Activated gamma-delta T cell treated with anti-CD3 and anti-CD28 coated beads, Interleukin-2, amount 50 U/mL, for 16 hours (primary cell): ENCODE measurements at places on chromosomes 11 and 22.

- DNase-seq = no peak
Measured at GRCh38 chr11:111194860-111195568, 50.5 kb upstream of the POU2AF2 start.

- no peak for DNase-seq
Measured at GRCh38 chr22:20526628-20527355, 19.4 kb downstream of the MED15 start.

DNA sequence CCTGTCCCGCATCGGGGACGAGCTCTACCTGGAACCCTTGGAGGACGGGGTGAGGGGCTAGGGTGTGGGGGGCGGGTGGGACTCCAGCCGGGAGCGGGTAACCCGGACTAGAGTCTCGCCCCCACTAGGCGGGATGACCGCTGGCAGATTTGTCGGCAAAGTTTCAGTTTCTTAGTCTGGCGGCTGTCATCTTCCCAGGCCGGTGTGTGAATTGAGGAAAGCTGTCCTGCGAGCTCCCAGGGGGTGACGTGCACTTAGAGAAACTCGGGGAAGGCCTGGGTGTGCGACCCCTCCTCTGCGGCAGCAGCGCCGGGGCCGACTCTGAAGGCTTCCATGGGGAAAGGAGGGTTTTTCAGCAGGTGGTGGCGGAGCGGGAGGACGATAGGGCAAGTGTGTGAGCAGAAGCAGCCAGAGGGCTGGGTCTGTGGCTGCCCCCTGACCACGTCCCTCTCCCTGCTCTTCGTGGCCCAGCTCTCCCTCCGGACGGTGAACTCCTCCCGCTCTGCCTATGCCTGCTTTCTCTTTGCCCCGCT is 463 bp downstream of the RAD9A start:
- DNase-seq = no peak

GRCh38 chr11:75219869-75220268 is 20.7 kb upstream of the TPBGL start:
- no peak for DNase-seq

DNA sequence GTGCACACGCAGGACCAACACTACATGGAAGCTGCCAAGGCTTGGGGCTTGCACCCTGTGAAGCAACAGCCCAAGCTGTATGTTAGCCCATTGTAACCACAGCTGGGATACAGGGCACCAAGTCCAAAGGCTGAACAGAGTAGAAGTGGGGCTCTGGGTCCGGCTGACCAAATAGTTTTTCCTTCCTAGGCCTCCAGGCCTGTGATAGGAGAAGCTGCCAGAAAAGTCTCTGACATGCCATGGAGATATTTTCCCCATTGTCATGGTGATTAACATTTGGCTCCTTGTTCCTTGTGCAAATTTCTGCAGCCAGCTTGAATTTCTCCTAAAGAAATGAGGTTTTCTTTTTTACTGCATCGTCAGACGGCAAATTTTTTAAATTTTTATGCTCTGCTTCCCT is 941.2 kb downstream of the FAM181B start:
- no peak for DNase-seq

DNA sequence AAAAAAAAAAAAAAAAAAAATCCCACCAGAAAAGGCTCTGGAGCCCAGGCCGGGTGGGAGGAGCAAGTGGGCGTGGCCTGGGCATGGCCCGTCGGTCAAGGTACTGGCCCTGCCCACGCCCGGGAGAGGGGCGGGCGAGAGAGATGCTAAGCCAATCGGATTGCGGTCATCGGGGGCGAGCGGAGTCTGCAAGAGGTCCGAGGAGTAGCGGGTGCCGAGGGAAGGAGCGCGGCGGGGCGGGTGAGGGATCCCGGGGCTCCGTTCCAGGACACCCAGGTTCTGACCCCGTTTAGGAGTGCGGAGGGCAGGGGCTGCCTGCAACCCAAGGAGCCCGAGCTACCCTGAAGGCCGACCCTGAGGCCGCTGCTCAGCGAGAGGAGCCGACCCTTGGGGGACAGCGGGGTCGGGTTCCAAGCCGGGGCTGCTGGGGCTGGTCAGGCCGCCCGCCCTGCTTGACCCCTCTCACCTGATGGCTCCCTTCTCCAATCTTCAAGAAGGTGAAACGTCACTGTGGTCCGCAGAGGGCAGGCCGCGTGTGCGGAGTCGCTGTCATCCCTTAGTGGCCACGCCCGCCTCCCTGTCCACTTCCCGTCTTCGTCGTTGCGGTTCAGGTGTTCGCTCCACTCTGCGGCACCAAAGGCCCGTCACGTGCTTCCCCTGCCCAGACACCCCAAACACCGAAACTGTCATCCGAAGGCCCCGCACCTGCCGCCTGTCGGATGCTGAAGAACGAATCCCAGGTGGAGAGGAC is 11.1 kb upstream of the TAB1 start:
- peak; percentile 68 for DNase-seq
